ENCODE measurements at places on chromosomes 2 and 18. TPM values are rescaled to one million over a fixed set of nuclear protein-coding genes. Genes with fewer than 3 reads are reported as not detected.

GRCh38 chr2:36737131-36737750 lies 40.7 kb downstream of the VIT start:
- no peak for DNase-seq

- no peak for DNase-seq
These were observed 35.5 kb downstream of the ICOS start for GRCh38 chr2:203972066-203972465.

DNA sequence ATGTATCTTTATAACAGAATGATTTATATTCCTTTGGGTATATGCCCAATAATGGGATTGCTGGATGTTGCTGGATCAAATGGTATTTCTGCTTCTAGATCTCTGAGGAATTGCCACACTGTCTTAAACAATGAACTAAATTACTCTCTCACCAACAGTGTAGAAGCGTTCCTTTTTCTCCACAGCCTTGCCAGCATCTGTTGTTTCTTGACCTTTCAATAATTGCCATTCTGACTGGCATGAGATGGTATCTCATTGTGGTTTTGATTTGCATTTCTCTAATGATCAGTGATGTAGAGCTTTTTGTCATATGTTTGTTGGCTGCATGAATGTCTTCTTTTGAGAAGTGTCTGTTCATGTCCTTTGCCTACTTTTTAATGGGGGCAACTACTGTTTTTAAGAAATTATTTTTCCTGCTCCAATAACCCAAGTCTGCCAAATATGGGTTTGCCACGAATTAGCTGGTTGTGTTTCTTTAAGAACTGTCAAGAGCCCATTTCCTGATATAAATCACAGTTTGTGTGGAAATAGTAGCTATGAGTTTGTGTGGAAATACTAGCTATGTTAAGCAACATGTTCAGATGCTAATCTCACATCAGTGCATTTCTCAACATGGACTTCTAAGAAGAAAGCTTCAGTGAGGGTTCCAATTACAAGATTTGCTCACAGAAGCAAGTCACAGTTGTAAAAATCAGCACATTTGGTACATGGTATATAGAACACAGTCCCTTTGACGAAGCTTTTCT lies 259.4 kb downstream of the ANAPC1 start:
- no peak for DNase-seq

- DNase-seq = peak; percentile 81
These were observed 100.5 kb downstream of the CDC42EP3 start for GRCh38 chr2:37570773-37571586.

- DNase-seq = no peak
These were observed 365.0 kb upstream of the TFPI start for GRCh38 chr2:187918996-187919821.

- DNase-seq = peak; percentile 31
These were observed 259.6 kb downstream of the SS18 start for GRCh38 chr18:25830787-25831186.

DNA sequence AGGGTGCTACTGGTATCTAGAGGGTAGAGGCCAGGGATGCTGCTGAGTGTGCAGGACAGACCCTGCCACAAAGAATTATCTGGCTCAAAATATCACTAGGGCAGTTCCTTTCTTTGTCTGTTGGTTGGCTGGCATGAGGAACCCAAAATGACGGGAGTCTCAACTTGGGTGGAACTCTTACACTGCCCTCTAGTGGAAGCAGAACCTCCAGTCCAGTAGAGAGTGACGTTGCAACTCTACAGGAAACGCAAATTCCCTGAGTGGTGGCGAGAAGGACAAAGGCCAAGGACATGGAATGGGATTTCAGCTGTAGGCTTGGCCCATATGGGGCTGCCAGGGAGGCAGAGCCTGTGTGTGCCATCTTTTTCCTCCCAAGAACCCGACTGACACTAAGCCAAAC lies 47.1 kb downstream of the COPS8 start:
- no peak for DNase-seq

DNA sequence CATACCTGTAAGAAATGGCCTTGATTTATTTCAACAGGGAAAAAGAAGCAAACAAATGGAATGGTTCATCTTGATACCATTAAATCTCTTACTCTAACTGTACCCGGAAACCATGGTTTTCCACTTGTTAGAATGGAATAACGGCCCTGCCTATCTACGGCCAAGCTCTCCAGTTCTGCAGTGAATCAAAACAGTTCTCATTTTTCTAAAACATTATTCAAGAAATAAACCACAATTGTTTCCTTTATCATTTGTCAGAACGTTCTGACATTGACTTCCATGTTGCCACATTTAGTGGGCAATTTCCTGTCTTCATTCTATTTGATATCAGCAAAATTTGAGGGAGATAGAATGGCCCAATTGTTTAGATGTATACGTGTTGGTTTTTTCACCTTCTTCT lies 118.8 kb upstream of the CDH19 start:
- DNase-seq = no peak

DNA sequence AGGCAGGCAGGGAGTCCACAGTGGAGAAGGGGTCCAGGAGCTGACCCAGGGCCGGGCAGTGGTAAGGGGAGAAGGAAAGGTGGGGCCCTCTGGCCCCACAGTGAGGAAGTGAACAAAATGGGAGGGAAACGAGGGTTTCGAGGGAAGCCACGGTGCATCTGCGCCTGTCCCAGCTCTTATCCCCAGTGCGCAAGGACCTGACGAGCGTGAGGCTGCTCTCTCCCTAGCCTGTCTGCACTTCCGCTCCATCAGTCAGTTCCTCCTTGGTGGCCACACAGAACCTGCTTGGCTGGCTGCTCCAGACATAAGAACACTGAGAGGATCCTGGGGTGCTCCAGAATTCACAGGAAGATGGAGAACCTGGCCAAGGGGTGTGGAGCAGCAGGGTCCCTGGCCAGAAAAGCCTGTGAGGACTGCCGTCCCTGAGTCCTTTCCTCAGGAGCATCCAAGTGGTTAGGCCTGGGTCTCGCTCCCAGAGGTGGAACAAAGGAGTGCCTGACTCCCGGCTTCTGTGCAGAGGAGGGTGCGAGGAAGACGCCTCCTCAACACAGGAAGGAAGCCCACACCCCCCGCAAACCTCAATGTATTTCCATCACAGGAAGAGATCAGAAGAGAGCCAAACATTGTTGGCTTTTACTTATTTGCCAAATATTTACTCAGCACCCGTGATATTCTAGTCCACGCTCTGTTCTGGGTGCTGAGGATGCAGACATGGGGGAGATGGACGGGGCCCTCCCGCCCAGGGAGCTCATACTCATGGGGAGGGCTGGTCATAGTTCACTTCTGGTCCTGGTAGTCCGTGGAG lies 43.7 kb upstream of the SEMA4C start:
- DNase-seq = no peak

DNA sequence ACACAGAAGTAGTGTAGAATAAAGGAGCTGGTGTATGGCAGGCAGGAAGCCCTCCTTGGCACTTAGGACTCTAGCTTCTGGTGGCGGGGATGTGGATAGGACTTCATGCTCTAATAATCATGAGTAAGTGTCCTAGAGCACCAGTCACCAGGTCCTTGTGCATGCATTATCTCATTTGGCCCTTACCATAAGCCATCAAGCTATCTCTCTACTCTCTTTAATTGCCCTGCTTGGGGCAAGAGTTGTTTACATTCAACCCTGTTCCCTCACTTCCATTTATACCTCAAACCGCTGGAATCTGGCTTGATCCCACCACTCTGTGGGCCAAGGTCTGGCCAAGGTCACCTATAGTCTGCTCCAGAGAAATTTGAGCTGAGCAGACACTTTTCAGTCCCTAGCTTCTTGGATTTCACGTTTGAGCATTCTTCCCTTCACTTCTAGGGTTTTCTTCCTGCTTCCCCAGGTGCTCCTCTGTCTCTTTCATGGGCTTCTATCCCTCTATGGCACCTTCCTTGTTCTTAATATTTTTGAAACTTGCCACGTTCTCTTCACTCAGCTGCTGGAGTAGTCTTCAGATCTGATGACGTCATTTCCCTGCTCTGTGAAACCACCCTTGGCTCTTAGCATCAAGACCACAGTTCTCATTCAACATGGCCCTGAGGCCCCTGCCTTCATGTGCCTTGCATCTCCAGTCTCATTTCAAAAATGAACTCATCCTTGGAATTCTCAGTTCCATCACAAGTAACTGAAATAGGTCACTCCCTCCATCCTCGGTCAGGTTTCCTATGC lies 94.9 kb upstream of the GATA6 start:
- no peak for DNase-seq

DNA sequence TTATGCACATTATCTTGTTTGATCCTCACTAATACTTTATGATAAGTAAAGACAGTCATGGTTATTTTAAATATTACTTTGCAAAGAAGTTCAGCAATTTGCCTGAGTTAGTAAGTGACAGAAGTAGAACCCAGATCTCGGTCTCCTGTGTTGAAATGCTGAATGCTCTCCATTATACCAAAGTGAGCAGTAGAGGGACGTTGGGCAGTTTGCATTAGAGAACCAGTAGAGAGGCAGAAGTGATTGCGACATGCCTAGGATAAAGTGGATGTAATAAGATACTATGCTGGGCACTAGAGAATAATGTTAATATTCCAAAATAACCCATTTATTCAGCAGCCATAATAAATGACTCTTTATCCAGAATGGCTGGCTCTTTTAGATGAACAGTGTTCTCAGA lies 201.0 kb downstream of the PMAIP1 start:
- DNase-seq = no peak

- no peak for DNase-seq
These were observed 47.2 kb downstream of the SMAD4 start for GRCh38 chr18:51077217-51077616.

DNA sequence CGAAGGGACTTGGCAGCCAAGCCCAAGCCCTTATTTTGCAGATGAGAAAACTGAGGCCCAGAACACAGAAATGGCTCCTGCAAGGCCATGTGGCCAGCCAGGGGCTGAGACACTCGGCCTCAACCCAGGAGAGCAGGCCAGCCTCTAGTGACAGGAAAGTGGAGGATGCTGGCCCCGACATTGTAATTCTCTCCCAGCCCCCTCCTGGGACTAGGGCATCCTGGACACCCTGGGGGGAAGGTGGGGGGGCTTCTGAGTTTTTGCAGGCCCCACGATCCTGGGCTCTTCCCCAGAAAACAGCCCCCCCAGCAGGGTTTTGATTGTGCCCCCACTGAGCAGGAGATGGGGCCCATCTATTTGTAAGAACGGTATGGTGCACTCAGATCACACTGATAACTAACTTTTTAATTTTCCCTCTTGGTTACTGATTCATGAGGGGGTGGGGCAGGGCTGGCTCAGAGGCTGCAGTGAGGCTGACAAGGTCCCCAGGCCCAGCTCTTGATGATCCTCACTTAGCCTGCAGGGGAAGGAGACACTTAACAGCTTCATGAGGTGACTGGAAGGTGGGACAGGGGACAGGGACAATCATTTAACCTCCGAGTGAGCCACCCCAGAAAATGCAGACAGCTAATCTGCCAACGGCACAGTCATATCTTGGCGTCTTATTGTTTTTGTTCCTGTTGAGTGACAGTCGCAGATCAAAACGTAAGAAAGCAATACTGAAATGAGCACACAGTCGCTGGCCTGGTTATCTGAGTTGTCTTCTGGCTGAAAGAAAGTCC lies 18.9 kb downstream of the SMAD7 start:
- DNase-seq = no peak

- no peak for DNase-seq
These were observed 281.0 kb downstream of the SRBD1 start for GRCh38 chr2:45330108-45330507.

DNA sequence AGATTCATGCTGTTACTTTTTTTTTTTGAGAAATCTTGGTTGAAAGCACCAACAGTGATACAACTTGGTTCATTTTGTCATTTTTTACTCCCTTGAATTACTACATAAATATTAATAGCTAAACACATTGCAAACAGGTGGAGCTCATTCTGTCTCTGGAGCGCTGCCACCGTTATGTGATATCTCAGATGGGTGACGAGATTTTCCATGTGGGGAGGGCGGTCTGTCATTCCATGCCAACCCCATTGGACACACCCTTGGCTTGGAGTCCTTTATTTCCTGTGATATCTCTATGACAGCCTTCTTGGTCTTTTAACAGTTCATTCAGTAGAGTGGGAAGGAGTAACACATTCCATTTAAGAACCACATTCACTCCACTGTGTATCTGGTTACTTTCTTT lies 794.8 kb downstream of the SATB2 start:
- no peak for DNase-seq

- DNase-seq = no peak
These were observed 206.5 kb upstream of the AGAP1 start for GRCh38 chr2:235287375-235287733.

DNA sequence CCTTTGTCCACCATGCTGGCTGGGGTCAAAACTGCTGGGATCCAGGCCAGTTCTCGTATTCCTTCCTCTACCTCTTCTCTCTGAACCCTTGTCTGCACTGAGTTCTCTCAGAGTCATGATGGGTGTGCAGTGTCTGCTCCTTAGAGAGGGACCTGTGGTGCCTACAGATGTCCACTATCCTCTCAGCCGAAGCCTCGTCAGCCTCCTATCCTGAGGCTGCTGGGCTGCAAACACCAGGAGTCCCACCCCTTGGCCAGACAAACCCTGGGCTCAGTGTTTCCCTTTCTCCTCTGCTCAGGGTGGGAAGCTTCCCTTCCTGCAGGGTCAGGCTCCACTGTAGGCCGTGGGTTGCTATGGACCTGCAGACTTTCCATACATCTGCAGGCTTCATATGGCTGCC lies 2.3 kb downstream of the INPP5D start:
- DNase-seq = no peak

GRCh38 chr2:171260471-171261424 lies 100.1 kb upstream of the TLK1 start:
- DNase-seq = no peak

- DNase-seq = no peak
These were observed 240.2 kb upstream of the PIK3C3 start for GRCh38 chr18:41714872-41715271.

DNA sequence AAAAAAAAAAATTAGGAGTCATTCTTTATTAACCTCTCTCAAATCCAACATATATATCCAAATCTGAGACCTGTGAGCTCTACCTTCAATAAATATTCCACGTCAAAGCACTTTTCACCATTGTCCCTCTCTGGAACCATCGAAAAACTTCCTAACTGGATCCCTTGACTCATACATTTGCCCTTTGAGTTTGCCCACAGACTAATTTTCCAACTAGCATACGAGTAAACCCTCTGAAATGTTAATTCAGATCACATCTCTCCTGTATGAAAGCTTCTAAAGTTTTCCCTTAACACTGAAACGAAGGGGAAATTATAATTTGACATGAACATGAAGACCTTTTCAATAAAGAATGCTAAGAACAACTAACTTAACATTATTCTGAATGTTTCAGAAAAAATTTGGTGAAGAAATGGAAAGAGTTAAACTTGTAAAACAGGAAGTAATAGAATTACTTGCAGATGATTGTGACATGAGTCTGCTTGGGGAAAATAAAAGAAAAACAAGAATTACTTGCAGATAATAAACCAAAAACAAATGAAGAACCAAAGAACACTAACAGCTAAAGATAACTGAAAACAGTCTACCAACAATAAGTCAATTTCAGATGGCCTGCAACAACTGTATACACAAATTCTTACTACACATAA lies 110.6 kb downstream of the C2orf74 start:
- no peak for DNase-seq

CFAP65 gene
- not detected for total RNA-seq

ALKAL2 gene
- total RNA-seq = not detected

PPP4R1 gene
- 130 TPM for total RNA-seq

MC2R gene
- not detected for total RNA-seq

GCG gene
- total RNA-seq = not detected

POTEC gene
- not detected for total RNA-seq

DYSF gene
- 17.2 TPM for total RNA-seq

ASPRV1 gene
- not detected for total RNA-seq

KCNF1 gene
- 0.24 TPM for total RNA-seq

LRP2 gene
- total RNA-seq = 0.13 TPM

CXCR1 gene
- total RNA-seq = not detected
